ENCODE measurements at places on chromosomes 12 and 14. TPM values are rescaled to one million over a fixed set of nuclear protein-coding genes. Genes with fewer than 3 reads are reported as not detected.
A peak's percentile ranks its signal among the peaks of the same experiment; 100 is the strongest.

Gene CNOT2
- polyA plus RNA-seq, result 110 TPM

Gene STAC3
- not detected for polyA plus RNA-seq

Gene PHETA1
- polyA plus RNA-seq, result 0.11 TPM

Gene CCDC196
- polyA plus RNA-seq, result not detected

GRCh38 chr12:107042801-107043200 lies 50.5 kb downstream of the CRY1 start:
- peaks cover 47% of the 10 kb centered on the region for H3K36me3 ChIP-seq
- H3K4me3 ChIP-seq, result no peak overlapping the region
- no peak for DNase-seq

DNA sequence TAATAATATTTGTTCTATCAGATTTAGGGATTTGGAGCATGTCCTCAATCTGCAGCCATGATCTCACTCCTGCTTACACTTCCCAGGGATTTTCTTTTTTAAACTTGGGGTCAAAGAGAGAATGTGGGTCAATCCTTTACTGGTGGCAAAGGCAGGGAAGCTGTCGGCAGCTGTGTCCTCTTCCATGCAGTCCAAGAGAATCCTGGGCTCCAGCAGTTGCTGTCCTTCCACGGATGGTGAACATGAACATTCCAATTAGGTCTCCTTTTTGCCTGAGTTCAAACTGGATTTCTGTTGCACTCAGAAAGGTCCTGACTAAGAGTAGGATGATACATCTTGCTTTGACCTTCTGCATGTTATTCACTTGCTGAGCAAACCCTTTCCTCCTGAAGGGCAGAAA lies 73.9 kb downstream of the ARL6IP4 start:
- H3K27ac ChIP-seq, result peak overlapping the region; percentile 37
- no peak overlapping the region for H3K4me3 ChIP-seq

GRCh38 chr12:109766251-109766778 lies 52.7 kb downstream of the FAM222A start:
- no peaks in the 10 kb centered on the region for H3K27me3 ChIP-seq
- H3K4me1 ChIP-seq, result no peaks in the 10 kb centered on the region
- H3K27ac ChIP-seq, result no peak overlapping the region
- H3K36me3 ChIP-seq, result no peaks in the 10 kb centered on the region
